ENCODE measurements at places on chromosomes 12 and 14.

- no peak for DNase-seq
Observed at GRCh38 chr12:10505620-10506019, at the start of gene EIF2S3B. Gene EIF2S3B, plus strand, starts transcription at chr12:10505890. Its CDS starts 13 bp downstream, at chr12:10505903.

GRCh38 chr12:76085520-76085868, 1.0 kb upstream of the NAP1L1 start:
- DNase-seq: no peak

DNA sequence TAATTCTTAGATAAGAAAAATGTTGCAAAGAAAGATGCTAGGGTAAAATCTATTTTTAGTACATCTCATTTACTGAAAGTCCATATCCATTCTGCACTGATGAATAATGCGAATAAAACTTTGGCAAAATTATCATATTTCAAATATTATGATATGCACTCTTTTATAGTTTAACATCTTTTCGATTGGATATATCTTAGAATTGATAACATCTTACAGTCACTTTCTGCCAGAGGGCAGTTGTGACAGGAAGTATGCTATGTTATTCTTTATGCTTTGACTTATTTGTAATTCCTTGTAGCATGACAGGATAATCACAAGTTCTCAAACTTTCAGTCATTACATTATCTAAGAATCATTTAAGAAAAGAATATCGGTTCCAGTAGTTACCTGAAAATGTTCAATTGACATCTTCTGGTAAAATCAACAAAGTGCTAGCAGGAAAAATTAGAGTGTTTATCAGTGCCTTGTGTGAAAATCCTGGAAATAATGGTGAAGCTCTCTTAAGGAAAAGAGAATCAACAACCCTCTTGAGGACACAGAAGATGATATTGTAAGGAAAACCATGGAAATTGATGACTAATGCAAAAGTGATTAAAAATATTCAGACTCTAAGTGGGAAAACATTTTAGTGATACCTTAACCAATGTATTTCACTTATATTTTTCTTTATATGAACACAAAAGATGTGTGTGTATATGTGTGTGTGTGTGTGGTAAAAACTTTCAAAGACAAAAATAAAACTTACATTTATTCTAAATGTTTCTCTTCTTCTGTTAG, 95.5 kb downstream of the SLC6A15 start:
- no peak for DNase-seq

DNA sequence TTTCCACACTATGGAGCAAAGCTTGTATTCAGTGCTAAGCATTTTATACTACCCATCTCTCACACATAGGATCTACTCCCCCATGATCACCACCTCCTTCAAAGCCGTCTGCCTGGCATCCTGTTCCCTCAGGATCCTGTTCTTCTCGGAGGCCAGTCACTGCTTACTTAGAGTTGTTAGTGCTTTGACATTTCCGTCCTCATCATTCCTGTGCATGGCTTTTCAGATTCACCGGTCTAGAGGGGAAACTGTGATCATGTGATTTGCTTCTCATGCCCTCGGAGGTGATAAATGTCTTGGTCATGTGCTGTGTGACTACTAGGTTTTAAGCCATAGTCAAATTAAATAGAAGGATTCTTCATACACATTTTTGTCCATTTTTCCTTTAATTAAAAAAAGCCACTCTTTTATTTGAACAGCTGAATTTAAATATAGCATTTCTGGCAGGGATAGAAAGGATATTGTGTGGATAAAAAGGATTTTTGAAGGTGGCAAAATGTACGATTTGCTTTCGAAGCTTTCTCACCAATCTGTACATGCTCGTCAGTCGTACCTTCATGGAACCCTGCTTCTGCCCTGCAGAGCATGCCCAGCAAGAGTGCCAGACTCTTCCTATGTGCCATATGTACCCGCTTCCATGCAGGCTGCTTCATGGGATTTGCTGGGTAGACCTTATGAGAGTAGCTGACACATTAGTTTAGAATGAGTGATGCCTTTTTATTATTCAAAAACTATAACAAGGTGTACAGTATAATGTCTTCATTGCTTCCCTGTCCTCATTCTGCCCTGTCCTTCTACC, 53.3 kb downstream of the BMAL2 start:
- DNase-seq: no peak

GRCh38 chr14:74980731-74981461, 21.8 kb upstream of the EIF2B2 start:
- DNase-seq: peak; percentile 87

GRCh38 chr12:42396473-42397259, 70.7 kb downstream of the PPHLN1 start:
- DNase-seq: no peak

- no peak for DNase-seq
Observed at GRCh38 chr14:51554339-51554920, 97.3 kb upstream of the FRMD6 start.

DNA sequence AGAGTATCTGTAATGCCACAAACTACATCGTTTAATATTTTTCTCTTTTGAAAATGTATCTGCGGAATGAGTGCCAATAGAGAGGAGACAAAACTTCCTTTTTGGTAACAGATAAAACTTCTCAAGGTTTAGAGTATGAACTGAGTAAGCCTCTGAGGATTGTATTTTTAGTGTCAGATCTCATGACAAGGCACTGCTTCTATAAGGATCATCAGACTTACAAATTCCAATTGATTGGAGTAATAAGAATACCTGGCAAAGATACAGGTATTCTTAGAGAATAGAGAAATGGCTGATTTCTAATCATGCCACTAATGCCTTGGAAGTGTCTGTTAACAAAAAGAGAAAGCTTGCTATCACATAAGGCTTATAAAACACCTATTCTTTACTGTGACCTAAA, 45.3 kb downstream of the SLC35F4 start:
- no peak for DNase-seq

DNA sequence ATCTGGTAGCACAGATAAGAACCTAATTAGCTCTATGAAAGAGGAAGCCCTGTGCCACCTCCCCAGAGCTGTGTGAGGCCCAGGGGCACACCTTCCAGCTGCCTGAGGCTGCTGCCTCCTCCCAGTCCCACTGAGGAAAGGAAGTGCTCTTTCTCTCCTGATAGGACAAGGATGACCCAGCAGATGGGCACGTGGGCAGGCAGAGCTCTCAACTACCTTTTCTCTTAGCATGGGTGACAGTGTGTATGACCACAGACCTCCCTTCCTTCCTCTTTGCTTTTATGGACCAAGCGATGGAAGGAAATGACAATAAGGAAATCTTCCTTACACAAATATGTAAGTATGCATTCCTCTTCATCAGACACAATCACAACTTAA, 127.6 kb upstream of the AMIGO2 start:
- no peak for DNase-seq

DNA sequence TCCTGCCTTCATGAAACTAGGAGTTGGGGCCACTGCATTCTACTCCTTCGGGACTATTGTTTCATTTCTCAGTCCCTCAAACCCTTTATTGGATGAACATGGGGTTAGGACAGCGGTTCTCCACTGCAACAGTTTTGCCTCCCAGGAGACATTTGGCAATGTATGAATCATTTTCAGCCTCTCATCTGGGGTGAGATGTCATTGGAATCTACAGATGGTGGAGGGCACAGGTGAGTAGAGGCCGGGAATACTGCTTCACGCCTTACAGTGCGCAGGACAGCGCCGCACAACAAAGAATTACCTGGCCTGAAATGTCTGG, 649 bp upstream of the GNPNAT1 start:
- DNase-seq: no peak

GRCh38 chr14:82411298-82411697, 877.6 kb upstream of the SEL1L start:
- no peak for DNase-seq

DNA sequence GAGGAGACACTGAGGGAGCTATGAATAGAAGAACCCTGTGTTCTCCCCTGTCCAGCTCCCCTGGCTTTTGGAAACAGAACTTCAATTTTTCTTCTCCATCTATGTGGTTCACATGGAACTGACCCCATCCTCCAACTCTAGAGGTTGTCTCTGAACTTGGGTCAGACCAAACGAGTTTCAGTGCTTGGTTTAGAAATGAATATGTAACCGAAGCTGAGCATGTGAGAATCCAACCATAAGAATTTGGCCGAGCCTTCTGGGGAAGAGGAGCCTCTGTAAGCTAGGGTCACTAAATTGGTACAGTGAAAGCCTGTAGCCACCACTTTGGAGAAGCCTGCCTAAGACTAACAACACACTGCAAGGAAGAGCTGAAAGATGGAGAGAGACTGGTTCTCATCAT, 464.4 kb downstream of the ZFP36L1 start:
- DNase-seq: no peak

DNA sequence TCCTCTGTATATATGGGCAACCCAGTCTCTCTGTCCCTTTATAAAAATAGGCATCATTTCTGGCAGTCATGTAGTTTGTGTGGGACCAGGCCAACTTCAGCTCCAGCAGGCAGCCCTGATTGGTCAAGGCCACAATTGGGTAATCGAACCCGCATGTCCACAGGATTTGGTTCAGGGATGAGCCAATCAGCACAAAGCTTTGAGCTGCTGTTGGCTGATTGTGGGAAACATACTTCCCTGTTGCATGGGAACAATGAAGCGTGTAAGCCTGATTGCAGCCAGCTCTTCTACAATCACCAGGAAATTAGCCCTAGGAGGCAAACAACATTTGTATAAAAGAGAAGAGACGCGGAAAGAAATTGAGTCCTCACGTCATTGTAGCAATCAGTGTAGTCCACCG, 328.6 kb downstream of the PCNX1 start:
- DNase-seq: no peak

DNA sequence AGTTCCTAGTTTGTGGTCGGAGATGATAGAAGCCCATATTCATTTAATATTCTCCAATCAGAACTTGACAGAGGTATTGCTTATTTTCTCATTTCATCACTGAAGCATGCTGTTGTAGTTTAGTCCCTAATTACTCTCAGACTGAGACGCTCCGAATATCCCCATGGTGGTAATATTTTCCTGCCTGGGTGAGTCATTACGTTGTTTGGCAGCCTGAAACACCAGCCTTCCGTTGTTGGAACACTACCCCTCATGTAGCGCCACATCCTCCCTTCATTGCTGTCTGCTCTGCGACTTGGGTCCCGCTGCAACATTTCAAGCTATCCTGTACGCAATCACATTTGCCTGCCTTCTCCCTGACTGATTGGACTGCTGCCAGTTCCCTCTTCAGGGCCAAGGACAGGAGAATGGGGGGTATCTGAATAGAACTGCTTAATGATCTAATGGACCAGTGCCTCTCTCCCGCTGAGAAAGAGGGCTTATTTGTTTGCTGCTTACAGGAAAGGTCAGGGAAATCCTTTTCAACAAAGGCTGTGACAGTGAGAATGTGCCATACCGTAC, 369.1 kb downstream of the NPAS3 start:
- DNase-seq: no peak

GRCh38 chr12:23536293-23536692, 413.2 kb downstream of the SOX5 start:
- DNase-seq: no peak

GRCh38 chr14:104898195-104898558, 26.5 kb upstream of the PLD4 start:
- DNase-seq: no peak

GRCh38 chr14:53793790-53794505, 162.7 kb downstream of the BMP4 start:
- no peak for DNase-seq

DNA sequence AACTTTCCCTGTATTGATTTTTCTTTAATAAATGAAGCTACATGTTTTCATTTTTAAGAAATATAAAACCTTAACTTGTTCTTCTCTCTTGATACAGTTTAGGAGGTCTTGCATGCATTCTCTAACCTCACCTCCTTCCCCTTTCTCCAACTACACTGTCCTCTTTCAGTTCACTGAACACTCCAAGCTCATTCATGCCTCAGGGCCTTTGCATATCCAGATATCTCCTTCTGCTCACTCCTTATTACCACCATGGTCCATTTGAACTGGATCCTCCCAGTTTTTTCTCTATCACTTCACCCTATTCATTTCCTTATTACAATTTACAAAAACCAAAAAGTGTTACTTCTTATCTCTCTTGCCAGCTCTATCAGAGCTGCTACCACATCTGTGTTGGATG, 242.9 kb upstream of the PLEKHG7 start:
- no peak for DNase-seq

- DNase-seq: no peak
Observed at GRCh38 chr14:61720294-61720661, 25.0 kb downstream of the HIF1A start.

DNA sequence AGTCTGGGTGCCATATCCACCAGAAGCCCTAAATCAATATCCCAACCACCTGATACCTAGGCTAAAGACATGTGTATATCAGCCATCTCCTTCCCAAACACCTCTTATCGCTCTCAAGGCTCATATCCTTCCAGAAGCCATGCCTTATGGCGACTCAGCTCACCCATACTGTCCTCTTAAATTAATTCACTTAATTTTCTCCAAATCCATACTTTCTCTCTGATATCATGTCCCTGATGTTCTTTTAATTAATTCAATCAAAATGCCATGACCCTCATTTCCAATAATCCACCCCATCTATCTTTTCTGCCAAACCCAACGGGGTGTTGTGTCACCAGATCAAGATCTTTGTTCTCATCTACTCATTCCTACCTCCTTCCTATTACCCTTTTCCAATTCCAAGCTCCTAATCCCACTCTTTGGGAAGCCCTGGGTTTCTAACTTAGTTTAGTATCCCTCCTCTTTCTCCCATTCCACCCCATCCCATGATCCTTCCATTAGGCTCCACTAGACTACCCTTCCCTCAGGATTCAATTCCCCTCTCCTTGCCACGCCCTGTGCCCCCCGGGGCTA, 723 bp downstream of the ATF7 start:
- no peak for DNase-seq

DNA sequence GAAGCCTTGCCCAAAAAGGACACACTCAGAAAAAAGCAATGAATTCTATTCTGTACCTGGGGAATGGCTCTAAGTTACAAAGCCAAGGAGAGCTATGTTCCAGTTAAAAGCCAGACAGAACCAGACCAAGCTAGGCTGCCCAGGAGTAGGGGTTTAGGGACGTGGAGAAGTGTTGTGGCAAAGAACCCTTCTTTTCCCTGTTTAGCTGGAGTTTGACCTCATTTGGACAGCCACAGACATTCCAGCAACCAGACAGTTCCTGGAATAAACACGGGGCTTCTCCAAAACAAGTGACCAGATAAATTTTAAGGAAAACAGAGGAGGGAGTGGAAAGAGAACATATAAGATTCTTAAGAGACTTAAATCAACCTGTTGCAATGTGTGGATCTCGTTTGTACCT, 62.3 kb downstream of the GCH1 start:
- DNase-seq: no peak

Data from brain pericyte (primary cell).